ENCODE measurements at places on chromosomes 2 and 18.

- no peak for DNase-seq
Measured at GRCh38 chr2:207805566-207806226, 36.0 kb upstream of the FZD5 start.

DNA sequence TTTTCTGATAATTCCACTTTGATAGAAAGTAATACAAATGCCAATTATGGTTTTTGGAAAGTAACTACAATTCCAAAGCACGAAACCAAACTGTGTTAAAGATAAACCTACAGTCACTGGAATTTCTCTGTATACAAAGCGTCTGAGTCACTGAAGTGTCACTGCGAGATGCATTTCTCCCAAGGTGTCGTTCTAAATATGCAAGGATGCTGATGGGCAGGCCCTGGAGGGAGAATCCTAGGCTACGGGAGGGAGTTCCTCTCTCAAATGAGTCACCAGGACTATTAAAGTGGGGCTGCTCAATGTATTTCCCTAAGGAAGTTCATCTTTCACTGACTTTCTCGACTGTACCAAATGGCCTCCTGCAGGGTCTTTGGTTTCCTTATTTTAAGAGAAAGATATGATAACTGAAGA, 163.8 kb upstream of the STK17B start:
- no peak for DNase-seq

GRCh38 chr2:36569267-36569856, 28.6 kb downstream of the FEZ2 start:
- DNase-seq, result no peak

DNA sequence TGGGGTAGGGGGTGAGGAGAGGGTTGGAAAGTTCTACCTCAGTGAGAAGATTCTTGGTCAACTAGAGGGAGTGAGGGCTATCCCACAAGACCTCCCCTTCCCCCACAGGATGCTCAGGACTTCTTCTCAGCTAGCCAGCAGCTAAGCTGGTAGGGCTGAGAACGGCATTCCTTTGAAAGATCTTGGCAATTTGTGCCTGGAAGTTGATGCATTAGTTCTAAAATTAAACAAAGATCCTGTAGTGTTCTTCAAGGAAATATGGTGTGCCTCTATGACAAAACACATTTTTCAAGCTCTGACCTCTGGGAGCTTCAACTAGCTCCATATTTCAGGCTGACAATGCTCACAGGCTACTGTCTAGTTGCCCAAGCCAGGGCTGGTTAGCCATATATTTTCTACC, 2.3 kb downstream of the LYPD1 start:
- DNase-seq, result no peak

DNA sequence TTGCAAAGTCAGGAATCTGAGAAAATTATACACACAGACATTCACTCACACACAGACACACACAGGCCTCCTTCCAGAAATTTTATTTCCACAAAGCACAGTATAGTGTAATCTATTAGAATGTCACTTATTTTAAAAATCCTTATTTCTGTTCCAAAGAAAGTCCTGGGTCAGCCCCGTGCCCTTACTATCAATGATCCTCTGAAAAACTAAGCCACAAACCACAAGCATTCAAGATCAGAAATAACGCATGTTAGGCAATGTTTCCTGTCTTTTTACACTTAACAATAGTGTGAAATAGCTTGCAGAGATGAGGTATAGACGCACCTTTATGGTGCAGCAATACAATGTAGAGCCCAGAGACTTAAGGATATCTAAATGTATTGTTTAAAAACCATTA, 25.8 kb downstream of the TBC1D8 start:
- DNase-seq, result no peak

DNA sequence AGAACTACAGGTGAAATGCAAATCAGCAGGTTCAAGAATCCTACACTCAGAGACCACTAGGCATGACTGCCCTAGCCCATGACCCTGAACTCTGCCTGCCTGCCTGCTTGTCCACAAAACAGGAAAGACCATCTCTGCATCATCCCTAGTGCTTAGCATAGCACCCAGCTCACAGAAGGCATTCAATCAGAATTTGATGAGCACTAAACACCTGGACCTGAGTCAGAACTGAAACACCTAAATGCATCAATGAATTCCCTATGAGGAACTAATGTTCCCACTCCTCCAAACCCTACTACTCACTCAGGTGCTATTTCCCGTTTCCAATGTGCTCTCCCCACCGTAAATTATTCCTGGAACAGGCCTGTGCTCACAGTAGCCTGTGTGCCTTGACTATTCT, 21.7 kb downstream of the MRPS5 start:
- DNase-seq, result no peak

DNA sequence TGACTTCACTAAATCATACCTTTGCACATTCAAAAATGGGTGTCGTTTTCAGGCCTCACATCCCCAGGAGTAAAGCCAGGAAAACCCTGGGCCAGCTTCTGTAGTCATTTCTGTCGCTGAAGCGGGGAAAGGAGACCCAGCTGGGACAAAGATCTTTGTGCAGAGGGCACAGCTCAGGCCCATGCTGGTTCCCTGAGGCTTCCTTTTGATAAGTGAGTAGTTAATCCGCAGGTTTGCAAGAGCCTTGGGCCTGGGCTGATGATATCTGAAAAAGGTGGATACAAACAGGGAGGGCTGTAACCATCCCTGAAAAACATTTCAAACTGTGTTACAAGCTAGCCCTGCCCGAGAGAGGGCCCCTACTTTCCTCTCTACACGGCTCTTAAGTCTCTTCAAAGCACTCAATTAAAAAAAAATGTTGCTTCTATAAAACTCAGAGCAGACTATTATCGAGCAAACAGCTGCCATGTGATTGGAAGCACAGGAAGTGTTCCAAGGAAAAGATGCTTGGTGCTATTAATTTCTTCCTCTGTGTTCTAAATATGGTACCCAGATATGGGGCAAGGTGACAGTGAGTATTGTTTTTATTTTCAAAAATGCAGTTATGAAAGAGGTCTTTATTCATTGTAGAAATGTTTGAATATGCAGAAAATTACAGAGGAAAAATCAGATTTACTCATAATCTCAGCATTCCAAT, 117.2 kb downstream of the LNPK start:
- no peak for DNase-seq

DNA sequence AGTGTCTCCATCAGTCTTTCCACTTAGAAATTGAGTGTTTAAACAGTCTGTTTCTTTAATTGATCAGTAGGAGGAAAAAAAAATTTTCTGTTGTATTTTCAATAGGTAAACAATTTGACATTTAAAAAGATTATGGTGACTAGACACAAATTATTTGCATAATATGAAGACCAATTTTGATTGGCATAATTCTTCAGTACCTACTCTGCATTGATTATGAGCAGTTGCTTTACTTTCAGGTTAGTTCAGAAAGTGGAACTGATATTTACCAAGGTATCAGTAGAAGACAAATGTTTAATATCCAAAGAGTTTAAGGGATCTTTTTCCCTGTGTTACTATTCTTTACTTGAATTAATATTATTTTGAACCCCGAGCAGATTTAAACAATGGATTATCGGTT, 2.6 kb downstream of the ADAM23 start:
- no peak for DNase-seq

GRCh38 chr2:197946562-197946961, 142.2 kb downstream of the PLCL1 start:
- DNase-seq, result no peak

DNA sequence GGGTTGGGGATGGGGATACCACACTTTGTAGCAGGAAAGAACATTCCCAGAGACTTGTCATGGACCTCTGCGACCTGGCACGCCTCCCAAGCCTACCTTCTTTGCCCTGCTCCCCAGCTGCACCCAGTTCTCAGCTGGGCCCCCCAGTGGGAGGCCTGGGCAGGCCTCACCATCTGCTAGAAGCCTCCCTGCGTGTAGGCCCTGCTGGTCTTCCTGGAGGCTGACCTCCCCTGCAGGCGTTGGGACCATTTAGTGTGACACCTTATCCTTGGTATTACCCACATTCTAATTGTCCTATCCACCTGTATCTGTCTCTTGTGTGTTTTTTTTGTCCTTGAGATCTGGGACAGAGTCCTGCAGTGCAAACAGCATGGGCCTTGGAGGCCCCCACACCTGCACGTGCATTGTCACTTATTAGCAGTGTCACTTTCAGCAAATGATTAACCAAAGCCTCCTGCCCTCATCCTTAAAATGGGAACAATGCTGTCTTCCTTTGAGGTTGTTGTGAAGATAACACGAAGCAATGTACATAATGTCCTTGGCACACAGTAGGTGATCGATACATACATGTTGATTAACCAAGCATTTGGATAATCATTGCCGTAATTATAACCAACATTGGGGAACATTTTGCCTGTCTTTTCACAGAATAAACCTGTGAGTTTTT, 77.2 kb downstream of the LIPG start:
- no peak for DNase-seq

GRCh38 chr2:211070547-211070946, 514.1 kb downstream of the CPS1 start:
- no peak for DNase-seq

- no peak for DNase-seq
Measured at GRCh38 chr2:145739681-145740080, 1219.8 kb upstream of the ZEB2 start.

DNA sequence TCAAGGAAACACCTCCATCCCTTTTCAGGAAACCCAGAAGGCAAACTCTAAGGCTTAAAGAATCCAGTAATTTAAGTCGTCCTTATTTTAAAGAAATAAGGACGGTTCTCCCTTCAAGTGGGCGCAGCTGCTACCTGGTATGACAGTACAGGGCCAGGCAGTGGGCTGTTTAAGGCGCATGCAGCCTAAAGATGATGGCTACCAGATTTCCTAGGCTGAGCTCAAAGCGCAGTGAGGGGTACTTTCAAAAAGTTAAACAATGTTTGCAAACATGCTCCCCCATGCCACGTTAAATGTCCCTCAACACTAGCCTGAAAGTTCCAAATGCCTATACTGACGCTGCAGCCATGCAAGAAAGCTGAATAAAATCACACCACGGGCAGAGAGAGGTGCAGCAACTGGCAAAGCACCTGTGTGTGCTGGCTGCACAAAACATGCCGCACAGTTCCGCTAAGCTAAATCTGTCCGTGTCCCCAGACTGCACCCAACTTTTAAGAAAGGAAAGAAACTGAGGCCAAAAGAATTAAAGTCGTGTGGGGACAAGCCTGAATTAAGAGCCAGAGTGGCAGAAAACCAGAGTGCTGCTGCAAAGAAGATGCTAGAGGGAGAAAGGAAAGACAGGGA, 583 bp downstream of the HIBCH start:
- no peak for DNase-seq

DNA sequence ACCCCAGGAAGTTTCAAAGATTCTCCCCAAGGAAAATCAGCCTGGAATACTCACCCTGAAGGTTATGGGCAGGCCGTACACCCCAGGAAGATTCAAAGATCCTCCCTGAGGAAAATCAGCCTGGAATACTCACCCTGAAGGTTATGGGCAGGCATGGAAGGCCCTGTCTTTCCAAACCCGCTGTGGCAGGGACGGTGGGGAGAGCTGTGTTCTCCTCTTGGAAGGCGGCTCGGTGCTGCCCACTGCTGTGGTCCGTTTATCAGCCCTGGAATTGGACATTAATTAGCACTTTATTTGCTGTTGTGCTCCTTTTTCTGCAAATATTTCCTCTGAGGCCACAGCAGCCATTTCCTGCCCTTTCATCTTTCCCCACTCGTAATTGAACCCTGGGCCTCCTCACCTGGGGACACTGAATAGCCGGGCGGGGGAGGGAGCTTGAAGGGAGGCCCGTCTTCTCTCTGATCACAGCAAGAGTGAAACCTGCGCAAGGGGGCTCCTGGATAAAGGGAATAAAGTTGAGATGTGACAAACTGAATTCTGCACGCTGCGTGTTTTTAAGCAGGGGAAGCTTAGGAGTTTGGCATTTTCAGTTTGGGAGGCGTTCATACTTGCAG, 308.7 kb upstream of the SALL3 start:
- DNase-seq, result no peak

DNA sequence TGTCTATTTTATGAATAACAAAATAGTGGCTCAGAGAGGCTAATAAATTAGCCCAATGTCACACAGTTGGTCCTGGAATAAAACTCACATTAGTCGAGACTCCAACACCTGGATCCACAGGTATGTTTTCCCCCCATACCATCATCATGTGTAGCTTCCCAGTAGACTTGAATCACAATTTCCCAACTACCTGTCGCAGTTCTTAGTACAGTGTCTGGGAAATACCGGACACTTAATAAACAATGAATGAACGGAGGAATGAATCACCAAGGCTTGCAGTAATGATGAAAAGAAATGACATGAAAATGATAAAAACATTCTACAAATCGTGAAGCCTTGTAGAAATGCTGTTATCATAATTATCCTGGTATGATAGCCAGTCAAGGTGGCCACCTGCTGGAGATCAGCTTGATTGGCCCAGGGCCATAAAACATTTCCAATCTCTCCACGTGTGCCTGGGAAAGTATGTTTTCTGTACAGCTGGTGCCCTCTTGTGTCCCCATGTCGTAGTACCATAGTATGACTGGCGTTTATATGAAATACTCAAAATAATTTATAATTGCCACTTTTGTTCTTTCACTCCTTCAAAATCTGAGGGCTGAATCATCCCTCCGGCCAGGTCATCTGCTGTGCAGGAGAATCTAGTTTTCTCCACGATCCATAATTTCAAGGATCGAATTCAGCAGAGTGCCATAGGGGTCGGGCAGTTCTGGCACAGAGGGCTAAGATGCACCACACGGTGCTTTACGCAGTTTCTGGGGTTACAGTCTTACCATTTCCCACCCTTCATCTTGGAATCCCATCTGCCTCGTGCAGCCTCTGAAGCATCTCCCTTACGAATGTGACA, 95.4 kb downstream of the LAMA1 start:
- DNase-seq, result peak; percentile 32

- DNase-seq, result no peak
Measured at GRCh38 chr2:160352500-160352899, 141.1 kb downstream of the RBMS1 start.

GRCh38 chr2:207117668-207118067, 48.1 kb downstream of the KLF7 start:
- DNase-seq, result no peak

- DNase-seq, result no peak
Measured at GRCh38 chr18:59604877-59605276, 92.3 kb downstream of the CCBE1 start.

- peak; percentile 94 for DNase-seq
Measured at GRCh38 chr2:237572021-237572741, 5.8 kb downstream of the PRLH start.

- no peak for DNase-seq
Measured at GRCh38 chr18:12030670-12031069, 49.4 kb downstream of the IMPA2 start.

GRCh38 chr2:130823171-130823885, 13.4 kb upstream of the ARHGEF4 start:
- no peak for DNase-seq

Measured in BE2C (cell line).